ENCODE measurements at places on chromosomes 6 and 20. TPM values are rescaled to one million over a fixed set of nuclear protein-coding genes. Genes with fewer than 3 reads are reported as not detected.

DNA sequence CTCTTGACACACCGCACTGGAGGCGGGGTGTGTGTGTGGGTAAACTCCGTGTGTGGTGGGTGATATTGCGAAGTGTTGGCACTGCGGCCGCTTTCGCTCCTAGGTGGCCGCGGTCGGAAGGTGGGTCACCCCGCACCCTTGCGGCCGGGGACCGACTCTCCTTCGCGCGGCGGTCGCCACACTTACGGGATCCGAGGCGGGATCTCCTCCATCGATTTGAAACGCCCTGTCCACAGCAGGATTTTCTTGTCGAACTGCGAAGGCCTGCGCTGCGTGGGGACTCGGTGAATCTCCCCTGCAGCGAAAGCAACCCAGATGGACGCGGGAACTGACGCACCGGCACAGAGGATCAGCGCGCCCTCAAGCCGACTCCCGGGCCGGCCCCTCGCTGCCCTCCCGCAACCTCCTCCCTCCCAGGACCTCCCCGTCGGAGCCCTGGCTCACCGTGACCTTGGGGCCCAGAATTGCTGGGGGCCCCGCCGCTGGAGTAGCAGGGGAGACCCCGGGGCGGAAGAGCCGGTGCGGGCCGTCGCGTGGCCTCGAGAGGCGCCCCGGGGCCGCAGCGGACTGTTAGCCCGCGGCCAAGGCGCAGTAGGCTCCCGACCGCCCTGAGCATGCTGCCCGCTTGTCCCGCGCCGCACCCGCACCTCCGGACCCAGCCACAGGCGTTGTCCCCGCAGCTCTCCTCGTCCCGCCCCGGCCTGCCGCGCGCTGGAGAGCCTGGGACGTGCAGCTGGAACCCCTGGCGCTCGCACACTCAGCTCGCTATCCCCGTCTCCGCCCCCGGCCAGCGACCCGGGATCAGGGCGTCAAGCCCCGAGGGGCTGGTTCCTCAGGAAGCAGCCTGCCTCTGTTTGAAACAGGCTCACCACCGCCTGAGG lies at the start of gene FAM162B:
Gene FAM162B, minus strand, starts transcription at position 759 of the 881 bp plus-strand sequence. Its CDS starts 143 bp downstream, at position 616.
- H3K36me3 ChIP-seq, result no peaks in the 10 kb centered on the region
- H3K27me3 ChIP-seq, result peaks cover 2% of the 10 kb centered on the region
- no peak for DNase-seq
- no peaks in the 10 kb centered on the region for H3K4me1 ChIP-seq

GRCh38 chr6:112691289-112691688 lies 344.2 kb downstream of the RFPL4B start:
- H3K36me3 ChIP-seq, result no peaks in the 10 kb centered on the region
- H3K27me3 ChIP-seq, result no peaks in the 10 kb centered on the region
- no peak overlapping the region for H3K4me3 ChIP-seq
- no peak for DNase-seq
- H3K27ac ChIP-seq, result no peak overlapping the region

The HLA-DQB1 gene
- 38.9 TPM for total RNA-seq

The PLA2G7 gene
- 4.5 TPM for total RNA-seq

- no peak overlapping the region for H3K4me3 ChIP-seq
- H3K27me3 ChIP-seq, result no peaks in the 10 kb centered on the region
- H3K36me3 ChIP-seq, result no peaks in the 10 kb centered on the region
- H3K4me1 ChIP-seq, result no peaks in the 10 kb centered on the region
- no peak overlapping the region for H3K27ac ChIP-seq
Measured at GRCh38 chr6:158826819-158827501, 7.8 kb upstream of the EZR start.

DNA sequence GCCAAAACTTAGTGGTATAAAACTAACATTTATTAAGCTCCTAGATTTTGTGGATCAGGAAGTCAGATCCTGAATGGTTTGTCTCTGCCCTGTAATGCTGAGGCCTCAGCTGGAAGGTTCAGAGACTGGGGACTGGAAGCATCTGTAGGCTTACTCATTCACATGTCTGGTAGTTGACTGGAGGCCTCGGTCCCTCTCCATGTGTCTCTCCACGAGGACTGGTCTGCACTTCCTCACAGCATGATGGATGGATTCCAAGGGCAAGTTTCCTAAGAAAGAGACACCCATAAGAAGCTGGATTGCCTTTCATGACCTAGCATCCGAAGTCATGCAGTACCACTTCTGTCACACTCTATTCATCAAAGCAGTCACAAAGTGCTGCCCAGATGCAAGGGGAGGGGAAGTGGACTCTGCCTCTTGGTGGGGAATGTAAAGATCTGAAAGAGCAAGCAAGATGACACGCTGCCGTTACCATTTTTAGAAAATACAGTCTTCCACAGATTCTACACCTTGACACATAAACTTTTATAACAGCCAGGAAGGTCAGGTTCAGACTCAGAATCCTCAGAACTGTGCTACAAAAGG lies 17.2 kb upstream of the MDGA1 start:
- H3K27me3 ChIP-seq, result no peaks in the 10 kb centered on the region
- H3K36me3 ChIP-seq, result no peaks in the 10 kb centered on the region
- no peak overlapping the region for H3K27ac ChIP-seq
- no peak overlapping the region for H3K4me3 ChIP-seq

GRCh38 chr20:55882910-55883309 lies 122.4 kb downstream of the CBLN4 start:
- H3K36me3 ChIP-seq, result no peaks in the 10 kb centered on the region
- H3K4me1 ChIP-seq, result no peaks in the 10 kb centered on the region
- no peak for DNase-seq
- no peak overlapping the region for H3K4me3 ChIP-seq
- H3K27ac ChIP-seq, result no peak overlapping the region

DNA sequence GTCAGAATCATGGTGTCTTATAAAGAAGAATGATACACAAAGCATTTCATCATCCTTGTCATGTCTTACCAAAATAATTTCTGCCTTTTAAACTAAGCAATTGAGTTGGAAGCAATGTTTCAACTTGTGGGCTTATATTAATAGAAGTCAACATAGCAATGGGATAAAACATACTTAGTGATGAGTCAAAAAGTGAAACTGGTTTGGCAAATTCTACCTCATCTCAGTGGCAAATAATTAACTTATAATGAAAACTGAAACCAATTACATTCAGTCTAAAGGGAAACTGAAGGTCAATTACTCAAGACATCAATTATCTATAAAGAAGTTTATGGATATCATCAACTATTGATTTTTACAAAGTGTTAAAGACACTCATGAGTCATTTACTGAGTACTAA lies 463.8 kb downstream of the BMP2 start:
- no peaks in the 10 kb centered on the region for H3K36me3 ChIP-seq
- no peak overlapping the region for H3K27ac ChIP-seq
- no peaks in the 10 kb centered on the region for H3K4me1 ChIP-seq
- DNase-seq, result no peak
- no peak overlapping the region for H3K4me3 ChIP-seq
- H3K27me3 ChIP-seq, result no peaks in the 10 kb centered on the region

All from naive thymus-derived CD4-positive, alpha-beta T cell (primary cell).